ENCODE measurements at places on chromosomes 1 and 21.

- DNase-seq, result no peak
Measured at GRCh38 chr1:7008975-7009740, 223.9 kb downstream of the CAMTA1 start.

GRCh38 chr1:168939110-168939946 is 167.2 kb upstream of the ATP1B1 start:
- no peak for DNase-seq

GRCh38 chr1:42334240-42335049 is 590 bp downstream of the FOXJ3 start:
- no peak for DNase-seq

GRCh38 chr1:10517677-10517982 is 42.9 kb downstream of the PEX14 start:
- DNase-seq, result no peak

DNA sequence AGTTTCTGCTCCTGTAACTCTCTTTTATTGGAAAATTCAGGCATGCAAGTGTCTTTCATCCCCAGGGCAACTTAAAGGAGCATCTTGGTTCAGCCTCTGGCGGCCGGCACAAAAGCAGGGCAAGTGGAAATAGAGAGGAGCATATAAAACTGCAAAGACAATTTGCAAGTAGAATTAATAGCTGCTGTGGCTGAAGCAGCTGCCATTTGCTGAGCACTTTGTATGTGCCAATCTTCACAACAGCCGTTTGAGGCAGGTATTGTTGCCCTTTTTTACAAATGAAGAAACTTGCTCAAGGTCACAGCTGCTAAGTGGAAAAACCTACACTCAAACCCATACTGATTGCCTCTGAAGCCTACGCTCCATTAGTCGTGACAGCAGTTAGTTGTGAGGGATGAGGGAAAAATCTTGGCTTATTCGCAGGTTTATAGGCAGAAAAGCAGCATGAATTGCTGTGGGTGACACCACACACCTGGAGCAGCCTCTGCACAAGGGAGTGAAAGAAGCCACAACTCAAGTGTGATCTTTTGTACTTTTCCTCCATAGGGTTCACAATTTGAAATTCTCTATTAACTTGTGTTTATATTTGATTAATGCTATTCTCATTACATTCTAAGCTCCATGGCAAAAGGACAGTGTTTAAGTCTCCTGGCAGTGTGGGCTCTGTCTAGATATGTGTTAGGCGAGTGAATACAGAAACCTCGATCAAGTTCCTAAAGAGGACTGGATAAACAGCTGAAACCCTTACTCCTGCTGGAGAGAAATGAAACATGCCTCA is 99.0 kb upstream of the BEND5 start:
- no peak for DNase-seq

DNA sequence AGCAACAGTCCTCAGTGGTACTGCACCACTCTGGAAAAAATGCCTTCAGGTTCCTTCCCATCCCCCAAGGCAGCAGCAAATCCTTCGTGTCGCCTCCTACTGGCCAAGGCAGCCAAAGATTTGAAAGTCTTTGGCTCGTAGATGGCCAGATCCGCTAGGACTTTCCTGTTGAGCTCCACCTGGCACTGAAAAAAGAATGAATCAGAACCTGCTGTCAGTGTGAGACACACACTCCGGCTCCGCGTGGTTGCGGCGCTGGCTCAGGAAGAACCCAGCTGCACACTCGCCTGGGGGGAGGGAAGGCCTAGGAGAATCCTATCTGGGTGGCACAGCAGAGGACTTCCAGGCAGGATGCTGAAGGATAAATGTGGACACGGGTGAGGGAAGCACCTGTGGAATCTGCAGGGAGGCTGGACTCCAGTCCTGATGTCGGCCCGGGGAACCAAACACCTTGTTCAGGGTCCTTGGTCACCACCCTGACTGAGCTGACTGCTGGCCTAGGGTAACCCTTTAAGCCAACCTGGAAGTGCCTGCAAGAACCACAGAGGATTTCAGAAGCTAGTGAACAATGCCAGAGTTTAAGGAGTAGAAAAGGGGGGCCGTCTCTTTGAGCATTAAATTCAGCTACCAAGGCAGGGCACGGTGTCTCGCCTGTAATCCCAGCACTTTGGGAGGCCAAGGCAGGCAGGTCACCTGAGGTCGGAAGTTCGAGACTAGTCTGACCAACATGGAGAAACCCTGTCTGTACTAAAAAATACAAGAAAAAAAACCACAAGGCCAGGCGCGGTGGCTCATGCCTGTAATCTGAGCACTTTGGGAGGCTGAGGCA is 3.2 kb upstream of the CCNL2 start:
- no peak for DNase-seq

GRCh38 chr1:119778886-119779560 is 10.3 kb upstream of the HMGCS2 start:
- no peak for DNase-seq

- no peak for DNase-seq
Measured at GRCh38 chr1:151990058-151990855, 3.4 kb downstream of the S100A10 start.

- no peak for DNase-seq
Measured at GRCh38 chr1:3821447-3821846, 25.1 kb upstream of the LRRC47 start.

GRCh38 chr1:175072099-175072951 is 4.7 kb downstream of the TNN start:
- DNase-seq, result peak; percentile 43

All from skeletal muscle cell (primary cell).